GM12878 (cell line): ENCODE measurements at places on chromosomes 2 and 18. TPM values are rescaled to one million over a fixed set of nuclear protein-coding genes. Genes with fewer than 3 reads are reported as not detected.

DNA sequence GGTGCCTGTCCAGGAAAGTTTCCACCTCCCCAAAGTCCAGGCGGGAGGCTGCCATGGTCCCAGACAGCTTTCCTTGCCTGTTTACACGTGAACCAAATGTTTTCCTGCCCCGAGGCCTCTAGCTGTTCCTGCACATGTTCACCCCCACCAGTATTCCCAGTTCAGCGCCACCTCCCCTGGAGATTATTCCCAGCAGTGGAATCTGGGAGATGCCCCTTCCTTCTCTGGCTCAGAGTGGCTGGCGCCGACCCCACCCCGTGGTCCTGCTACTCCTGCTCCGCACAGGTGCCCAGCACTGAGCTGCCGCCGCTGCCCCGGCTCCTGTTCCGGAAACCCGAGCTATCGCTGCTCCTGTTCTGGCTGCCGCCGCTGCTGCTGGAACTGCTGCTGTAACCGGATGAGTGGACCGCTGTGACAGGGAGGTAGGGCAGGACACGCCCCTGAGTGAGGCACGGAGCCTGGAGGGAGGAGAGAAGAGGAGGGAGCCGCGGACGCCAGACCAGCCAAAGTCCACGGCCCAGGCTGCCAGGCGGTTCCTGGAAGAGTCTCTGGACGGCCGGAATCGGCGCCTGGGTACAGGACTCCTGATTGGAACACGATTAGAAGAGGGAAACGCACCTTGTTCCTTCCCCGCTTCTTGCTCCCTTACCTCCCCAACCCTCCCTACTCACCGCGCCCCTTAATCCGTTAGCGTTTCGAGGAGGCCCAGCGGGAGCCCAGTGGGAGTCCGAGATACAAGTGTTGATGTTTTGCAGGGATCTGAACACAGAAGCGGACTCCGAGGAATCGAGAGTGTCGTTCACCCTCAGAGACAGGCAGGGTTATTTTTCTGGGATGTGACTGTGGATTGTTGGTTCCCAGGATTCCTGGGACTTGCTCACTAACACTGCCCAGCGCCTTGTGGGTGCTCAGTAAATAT lies at the start of gene PDE11A:
Gene PDE11A, minus strand, starts transcription at position 395 of the 919 bp plus-strand sequence. Its CDS starts 340 bp downstream, at position 55.
- no peak for DNase-seq

GRCh38 chr2:231557571-231558217 lies 27.4 kb upstream of the NMUR1 start:
- peak; percentile 49 for DNase-seq

Gene STK16
- 28.8 and 33.9 TPM in 2 replicates for total RNA-seq

Gene CNDP1
- not detected in 2 replicates for total RNA-seq

Gene ANKRD53
- not detected in 2 replicates for total RNA-seq

Gene RESP18
- total RNA-seq = not detected in 2 replicates

DNA sequence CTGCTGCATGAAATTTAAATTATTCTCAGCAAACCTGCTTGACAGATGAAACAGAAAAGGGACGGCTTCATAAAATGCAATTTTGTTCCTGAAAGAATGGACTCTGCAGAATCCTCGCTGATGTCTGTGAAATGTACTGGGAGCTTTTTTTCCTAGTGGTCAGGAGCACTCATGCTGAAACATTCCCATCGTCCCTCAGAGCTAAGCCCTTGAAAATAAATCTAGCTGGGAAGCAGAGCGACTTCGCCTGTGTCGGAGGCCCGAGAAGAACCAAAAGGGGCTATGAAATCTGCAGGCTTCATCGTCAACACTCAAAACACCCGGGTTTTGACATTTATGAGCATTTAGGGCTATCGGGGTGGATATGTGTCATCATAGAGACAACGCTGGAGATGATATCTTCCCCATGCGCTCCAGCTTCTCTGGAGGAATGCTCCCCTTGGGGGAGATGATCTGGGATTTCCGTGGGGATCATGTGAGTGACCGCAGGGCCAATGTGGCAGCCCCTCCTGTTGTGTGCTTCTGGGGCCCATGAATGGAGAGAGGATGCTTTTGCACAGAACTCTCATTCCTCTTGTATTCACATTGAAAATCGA lies 182.3 kb downstream of the KLHL29 start:
- no peak for DNase-seq

GRCh38 chr2:220747736-220748135 lies 824.4 kb downstream of the EPHA4 start:
- DNase-seq = no peak

DNA sequence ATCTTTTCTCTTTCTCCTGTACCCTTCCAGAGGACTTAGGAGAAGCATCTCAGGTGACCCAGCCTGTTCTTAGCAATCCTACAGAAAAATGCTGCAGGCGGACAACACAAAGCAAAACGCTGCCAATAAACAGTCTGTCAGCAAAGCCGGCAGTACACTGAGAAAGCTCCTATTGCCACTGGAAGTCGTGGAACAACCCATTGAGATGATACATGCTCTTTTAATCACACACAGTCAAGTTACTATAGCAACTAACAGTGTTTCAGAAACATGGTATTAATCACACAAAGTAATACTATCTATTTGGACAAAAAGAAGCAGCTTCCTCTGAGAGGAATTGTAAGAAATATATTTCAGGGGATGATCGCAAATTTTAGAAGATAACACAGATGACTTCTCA lies 10.5 kb downstream of the CTLA4 start:
- no peak for DNase-seq

Gene SPATA3
- total RNA-seq = 0.19 TPM in 1 of 2 replicates, not detected in the other

DNA sequence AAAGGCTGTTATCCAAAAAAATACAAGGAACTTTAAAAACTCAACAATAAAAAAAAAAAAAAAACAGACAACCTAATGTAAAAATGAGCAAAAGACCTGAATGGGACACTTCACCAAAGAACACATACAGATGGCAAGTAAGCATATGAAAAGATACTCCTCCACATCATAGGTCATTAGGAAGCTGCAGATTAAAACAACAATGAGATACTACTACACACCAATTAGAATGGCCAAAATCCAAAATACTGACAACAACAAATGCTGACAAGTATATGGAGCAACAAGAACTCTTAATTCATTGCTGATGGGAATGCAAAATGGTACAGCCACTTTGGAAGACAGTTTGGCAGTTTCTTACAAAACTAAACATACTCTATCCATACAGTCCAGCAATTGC lies 84.2 kb downstream of the DYNC1I2 start:
- no peak for DNase-seq

GRCh38 chr2:16244153-16244965 lies 304.0 kb downstream of the MYCN start:
- no peak for DNase-seq

Gene POTEC
- total RNA-seq = not detected in 2 replicates

GRCh38 chr18:6118080-6118479 lies 222.8 kb upstream of the TMEM200C start:
- no peak for DNase-seq

DNA sequence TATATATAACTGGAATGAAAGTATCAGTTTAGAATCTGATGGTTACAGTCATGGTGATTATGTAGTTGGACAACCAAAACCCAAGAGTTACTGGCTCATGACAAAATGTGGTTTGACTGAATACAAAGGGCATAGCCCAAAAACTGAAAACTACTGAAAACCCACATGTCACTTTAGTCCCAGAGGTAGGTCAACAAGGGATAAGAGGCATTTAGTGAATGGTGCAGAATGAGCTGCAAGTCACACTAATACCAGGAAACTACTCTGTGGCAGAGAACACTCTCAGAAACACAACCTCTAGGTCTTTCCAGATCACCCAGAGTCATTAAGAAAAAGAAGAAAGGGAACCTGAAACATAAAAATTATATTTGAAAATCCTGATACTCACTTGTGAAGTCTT lies 154.5 kb downstream of the AGPS start:
- DNase-seq = peak; percentile 89

DNA sequence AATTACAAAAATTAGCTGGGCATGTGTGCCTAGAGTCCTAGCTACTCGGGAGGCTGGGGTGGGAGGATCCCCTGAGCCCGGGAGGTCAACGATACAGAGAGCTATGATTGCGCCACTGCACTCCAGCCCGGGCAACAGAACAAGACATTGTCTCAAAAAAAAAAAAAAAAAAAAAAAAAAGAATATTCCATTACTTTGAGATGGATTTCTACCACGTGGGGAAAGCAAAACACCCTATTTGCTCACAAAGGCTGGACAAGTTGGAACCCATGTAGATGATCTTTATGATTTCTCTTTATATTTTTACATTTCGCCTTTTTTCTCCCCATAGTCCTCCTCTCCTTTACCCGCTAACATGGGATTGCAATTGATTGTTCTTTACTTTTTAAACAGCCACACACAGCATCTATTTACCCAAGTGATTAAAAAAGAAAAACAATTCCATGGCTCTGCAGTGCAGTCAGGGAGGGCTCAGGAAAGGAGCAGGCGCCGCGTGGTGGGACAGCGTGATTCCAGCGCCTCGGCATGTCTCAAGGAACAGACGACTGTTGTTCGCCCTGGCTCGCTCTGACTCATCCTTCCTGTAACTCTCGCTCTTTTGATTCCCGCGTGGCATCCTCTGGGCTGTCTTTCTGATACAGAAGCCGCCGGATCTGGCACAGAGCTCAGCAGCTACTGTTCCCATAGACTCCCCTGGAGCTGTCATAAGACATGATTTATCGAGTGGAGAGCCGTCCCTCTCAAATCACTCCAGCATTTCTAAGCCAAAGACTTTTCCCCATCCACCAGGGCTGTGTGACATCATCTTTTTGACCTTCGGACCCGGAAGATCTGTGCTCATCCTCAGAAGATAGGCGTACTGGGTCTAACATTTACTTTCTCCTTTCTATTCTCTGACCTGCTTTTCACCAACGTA lies 230.4 kb upstream of the AGAP1 start:
- DNase-seq = no peak

Gene SULT1C4
- not detected in 2 replicates for total RNA-seq

Gene FOXI3
- total RNA-seq = not detected in 2 replicates

Gene PTH2R
- not detected in 2 replicates for total RNA-seq

Gene MOGAT1
- not detected in 2 replicates for total RNA-seq

Gene PXDN
- 0.58 and 0.69 TPM in 2 replicates for total RNA-seq

GRCh38 chr2:158783923-158784322 lies 11.2 kb upstream of the DAPL1 start:
- no peak for DNase-seq

Gene ITGB6
- not detected in 2 replicates for total RNA-seq

DNA sequence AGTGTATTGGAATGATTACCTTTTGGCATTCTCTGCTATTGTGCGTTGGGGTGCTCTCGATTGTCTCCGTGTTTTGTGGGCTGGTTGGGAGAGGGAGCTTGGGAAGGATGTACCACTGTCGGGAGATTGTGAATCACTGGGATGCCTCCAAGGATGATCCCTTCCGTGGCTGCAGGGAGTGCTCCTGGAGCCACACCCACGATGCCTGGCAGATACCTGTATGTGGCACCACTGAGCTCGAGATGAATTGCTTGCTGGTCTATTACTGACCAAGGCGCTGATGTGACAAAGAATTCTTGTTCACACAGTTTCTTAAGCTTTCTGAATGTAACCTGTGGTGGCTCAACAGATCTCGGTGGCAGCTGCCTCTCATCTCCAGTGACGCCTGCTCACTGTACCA lies 159.7 kb upstream of the LHCGR start:
- DNase-seq = no peak

Gene WNT6
- 0.44 TPM in 1 of 2 replicates, not detected in the other for total RNA-seq

Gene MC5R
- total RNA-seq = not detected in 2 replicates

Gene THOC1
- 28.4 and 32.8 TPM in 2 replicates for total RNA-seq

Gene CNGA3
- total RNA-seq = not detected in 2 replicates

Gene ABCB11
- total RNA-seq = not detected in 2 replicates

Gene RTN4
- 133 TPM in 2 replicates for total RNA-seq

Gene TRIM43
- total RNA-seq = not detected in 2 replicates

Gene ALPP
- not detected in 2 replicates for total RNA-seq

- no peak for DNase-seq
Measured at GRCh38 chr2:191521608-191522208, 156.2 kb upstream of the NABP1 start.

Gene VAPA
- 136 and 137 TPM in 2 replicates for total RNA-seq
